ENCODE measurements at places on chromosomes 4 and X.

GRCh38 chr4:38004887-38005286 lies 44.7 kb downstream of the PTTG2 start:
- DNase-seq, result no peak

- DNase-seq, result no peak
Measured at GRCh38 chrX:34343001-34343400, 210.9 kb upstream of the FAM47A start.

DNA sequence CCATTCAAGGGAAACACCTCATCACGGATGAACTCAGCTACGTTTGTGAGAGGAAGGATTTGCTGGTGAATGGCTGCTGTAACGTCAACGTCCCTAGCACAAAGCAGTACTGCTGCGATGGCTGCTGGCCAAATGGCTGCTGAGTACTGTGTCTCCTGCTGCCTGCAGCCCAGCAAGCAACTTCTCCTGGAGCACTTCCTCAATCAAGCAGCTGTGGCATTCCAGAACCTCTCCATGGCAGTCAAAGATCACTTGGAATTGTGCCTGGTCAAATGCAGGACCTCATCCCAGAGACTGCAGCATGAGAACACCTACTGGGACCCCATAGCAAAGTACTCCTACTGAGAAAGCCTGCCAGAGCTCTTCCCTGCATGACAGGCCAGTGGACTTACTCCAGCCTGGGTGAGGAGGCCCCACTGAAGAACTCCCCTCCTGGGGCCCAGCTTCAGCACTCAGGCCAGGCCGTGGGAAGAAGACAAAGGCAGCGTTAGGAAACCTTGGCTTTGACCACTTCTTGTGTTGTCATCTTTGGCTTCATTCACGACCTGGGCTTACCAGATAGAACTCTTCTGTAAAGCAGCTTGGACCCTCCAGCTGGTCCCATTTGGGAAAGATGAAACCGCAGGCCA lies 244.3 kb downstream of the RBMX2 start:
- no peak for DNase-seq

GRCh38 chr4:66885501-66886165 lies 659.7 kb downstream of the CENPC start:
- DNase-seq, result no peak

DNA sequence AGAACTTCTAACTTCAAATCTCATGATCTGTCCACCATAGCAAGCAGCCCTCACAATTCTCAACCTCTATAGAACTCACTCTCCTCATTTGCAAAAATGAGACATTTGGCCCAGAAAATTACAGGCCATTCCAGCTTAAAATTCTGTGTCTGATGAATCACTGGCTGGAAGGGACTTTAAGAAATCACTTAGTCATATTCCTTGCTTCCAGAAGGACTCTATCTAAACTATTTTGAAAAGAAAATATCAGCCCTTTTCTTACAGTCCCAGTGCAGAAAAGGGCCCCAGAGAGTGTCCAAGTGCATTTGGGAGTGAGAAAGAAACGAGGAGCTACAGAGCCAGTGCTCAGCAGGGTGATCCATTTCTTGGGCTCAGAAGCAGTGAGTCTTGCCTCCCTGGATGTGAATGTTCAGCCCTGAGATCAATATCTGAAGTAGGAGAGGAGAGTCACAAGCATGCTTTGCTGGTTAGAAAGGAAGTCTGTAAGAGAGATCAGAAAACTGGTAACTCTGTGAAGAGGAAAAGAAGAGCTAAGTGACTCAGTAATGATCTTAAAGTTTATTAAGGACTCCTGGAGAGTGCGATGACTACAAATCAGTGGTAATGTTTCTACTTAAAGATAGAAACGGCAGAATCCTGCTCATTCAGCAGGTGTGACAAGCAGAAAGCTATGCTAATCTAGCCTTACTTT lies 139.8 kb downstream of the PALLD start:
- DNase-seq, result no peak

DNA sequence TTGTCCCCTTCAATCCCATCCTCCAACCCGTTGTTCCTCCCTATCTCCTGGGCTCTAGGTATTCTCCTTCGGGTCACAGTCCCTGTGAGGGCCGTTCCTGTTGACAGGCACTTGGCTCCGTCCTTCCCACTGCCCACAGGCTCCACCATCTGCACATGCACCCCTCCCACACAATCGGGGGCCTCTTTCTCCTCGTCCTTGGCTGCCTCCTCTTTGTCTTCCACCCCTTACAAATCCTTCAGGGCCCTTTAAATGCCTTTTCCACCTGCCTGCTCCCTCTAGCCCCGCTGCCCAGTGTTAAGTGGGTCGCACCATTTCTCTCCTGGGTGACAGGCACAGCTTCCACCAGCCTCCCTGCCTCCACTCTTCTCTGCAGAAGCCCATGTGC lies 2.7 kb upstream of the AVPR2 start:
- DNase-seq, result no peak

DNA sequence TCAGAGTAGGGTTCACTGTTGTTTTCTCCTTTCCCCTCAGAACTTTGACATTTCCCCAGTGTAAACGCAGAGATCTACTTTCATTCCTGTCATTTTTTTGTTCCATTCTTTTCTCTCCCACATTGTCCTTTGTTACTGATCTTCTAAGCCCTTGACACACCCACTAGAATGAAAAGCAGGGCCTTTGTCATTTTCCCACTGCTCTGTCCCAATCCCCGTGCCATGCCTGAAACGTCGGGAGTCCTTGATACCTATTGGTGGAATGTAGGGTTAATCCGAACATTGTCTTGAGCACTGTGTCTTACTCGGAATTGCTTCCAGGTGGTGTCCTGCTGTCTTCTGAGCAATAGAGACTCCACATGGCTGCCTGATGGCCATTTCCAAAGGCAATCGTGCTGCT lies 887.1 kb upstream of the FRG1 start:
- DNase-seq, result no peak

DNA sequence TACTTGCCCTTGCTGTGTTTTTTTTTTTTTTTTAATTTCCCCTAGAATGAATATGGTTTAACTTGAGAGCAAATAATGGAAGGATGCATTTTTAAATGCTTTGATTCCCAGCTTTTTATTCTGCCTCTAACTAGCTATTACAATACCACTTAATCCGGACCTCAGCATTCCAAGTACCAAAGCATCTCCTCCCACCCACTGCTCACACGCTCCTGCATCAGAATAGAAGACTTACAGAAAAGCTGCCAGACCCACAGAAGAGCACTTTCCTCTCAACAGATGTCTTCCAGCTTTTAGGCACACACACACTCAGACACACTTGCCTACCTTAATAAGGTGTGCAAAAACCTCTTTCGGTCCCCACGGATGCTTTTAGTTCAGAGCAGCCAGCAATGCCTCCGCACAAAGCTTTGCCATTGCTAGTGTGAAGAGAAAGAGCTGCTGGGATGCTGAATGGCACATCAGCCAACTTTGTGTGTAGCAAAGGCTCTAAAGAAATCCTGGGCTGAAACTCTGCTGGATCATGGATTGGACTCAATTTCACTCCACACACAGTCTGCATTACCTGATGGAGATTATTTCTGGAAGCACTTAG lies 1056.2 kb downstream of the DMD start:
- DNase-seq, result no peak

DNA sequence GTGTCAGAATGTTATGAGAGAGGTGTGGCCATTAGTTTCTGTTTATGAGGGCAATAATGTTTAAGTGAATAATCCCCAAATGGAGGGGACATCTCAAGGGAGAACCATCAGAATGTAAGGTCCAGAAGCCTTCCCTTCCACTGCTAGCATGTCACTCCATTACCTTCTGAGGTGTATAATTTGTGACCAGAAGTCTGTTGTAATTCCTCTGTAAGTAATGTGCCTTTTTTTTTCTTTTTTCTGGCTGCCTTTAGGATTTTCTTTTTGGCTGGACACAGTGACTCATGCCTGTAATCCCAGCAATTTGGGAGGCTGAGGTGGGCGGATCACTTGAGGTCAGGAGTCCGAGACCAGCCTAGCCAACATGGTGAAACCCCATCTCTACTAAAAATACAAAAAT lies 10.8 kb upstream of the COPS4 start:
- no peak for DNase-seq

DNA sequence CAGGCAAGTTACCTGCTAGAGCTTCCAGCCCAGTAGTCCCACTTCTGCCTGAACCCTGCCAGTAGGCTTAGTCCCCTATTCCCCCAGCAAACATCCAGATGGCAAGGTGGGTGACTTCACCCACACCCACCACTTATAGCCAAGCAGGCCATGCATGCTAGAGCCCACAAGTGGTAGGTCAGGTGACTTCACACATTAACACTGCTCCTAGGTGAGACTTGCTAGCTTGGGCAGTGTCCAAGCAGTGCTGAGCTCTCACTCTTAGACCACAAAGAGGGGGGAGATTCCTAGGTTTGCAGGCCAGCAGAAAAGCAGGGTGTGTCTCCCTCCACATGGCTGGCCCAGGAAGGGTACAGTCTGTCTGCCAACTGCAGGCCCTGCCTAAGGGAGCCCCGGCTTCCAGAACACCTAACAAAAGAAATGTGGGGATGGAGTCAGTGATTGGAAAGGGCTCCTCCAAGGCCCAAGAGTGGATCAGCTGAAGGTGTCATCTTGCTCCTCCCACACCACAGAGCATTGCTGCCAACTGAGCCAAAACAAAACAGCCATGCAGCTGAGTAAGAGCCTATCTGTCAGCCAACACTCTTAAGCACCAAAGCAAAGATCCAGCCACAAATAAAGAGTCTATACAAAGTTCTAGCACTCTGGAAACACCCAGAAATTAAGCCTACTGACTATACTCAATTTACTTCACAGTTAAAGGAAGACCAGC lies 158.1 kb upstream of the USP38 start:
- DNase-seq, result no peak

DNA sequence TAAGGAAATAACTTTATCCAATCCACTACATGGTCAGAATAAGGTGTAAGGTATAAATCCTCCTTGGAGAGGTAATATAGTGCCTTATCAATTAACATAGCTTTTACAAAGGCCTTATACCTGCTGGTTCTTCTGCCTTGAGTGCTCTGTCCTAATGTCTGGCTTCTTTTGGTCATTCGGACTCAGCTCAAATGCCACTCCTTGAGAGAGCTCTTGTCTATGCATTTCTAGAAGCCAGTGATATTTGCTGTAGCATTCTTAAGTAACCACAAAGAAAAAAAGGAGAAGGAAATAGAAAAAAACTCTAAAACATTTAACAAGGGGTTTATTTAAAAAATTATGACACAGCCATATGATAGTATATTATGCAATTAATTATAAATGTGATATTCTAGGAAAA lies 444.8 kb upstream of the SLIT2 start:
- no peak for DNase-seq

DNA sequence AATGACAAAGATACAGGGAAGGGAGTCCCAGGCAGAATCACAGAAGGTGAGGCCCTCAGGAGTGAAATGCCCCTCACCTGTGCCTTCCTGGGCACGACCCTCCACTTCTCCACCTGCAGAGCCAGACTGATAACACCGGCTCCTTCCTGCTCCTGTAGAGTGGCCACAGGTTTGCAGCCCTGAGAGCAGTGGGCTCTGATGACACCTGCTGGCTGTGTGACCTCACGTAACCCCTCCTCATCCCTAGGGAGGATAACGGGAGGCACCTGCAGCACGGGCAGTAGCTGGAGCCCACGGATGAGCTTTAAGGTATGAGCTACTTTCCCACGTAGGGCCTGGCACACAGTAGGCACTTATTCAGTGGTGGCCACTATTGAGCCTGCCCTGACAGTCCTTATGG lies 25.5 kb upstream of the MAN2B2 start:
- DNase-seq, result no peak

DNA sequence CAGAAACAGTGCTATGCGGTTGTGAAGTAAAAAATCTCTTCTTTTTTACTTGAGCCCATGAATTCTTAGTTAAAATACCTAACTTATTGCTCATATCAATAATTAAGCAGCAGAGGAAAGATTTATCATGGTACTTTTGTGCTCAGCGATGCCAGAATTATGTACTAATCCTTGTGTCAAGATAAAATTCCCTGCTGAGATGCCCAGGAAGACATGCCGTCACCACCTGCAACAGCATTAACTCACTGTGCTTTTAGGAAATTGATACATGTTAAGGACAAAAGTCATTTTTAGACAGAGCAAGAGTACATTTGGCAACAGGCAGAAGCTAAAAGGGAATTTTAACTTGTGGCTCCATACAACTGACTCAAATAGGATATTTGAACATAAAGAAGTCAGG lies 138.9 kb downstream of the NPNT start:
- DNase-seq, result no peak

- DNase-seq, result no peak
Measured at GRCh38 chrX:24542756-24543155, 77.7 kb downstream of the PDK3 start.

- no peak for DNase-seq
Measured at GRCh38 chr4:82559735-82560120, 2.1 kb downstream of the TMEM150C start.

DNA sequence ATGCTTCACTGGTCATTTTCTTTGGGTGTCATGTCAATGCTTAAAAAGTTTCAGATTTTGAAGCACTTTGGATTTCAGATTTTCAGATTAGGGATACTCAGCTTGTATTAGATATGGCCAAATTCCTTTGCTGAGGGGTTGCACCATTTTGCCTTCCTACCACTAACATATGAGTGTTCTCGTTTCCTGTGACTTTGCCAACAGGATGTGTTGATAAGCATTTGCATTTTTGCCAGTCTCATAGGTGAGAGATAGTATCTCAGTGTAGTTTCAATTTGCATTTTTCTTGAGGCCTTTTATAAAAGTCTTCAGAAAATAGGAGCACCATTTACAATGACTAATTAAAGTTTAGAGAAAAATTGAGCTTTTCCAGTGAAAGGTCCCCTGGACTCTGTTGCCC lies 71.6 kb upstream of the CLCN4 start:
- no peak for DNase-seq

GRCh38 chrX:2967998-2968909 lies 38.1 kb upstream of the ARSH start:
- DNase-seq, result no peak

- DNase-seq, result no peak
Measured at GRCh38 chrX:3582451-3582850, 131.0 kb downstream of the PRKX start.

GRCh38 chrX:77493677-77494553 lies 46.7 kb downstream of the FGF16 start:
- no peak for DNase-seq

DNA sequence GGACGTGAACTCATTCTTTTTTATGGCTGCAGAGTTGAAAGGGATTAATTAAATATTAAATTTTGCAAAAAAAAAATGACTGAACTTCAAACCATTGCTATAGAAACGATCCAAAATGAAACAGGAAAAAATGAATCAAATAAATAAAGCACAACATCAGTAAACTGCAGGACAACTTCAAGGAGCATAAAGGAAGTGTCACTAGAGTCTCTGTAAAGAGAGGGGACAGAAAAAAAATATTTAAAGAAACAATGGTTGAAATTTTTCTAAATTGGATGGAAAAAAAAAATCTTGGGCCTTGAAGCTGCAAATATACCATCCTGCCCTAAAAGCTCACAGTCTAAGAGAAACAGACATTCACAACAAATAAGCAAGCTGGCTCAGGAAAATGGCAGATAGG lies 339.3 kb upstream of the INTU start:
- DNase-seq, result no peak

- no peak for DNase-seq
Measured at GRCh38 chr4:126735294-126736132, 897.2 kb upstream of the INTU start.

DNA sequence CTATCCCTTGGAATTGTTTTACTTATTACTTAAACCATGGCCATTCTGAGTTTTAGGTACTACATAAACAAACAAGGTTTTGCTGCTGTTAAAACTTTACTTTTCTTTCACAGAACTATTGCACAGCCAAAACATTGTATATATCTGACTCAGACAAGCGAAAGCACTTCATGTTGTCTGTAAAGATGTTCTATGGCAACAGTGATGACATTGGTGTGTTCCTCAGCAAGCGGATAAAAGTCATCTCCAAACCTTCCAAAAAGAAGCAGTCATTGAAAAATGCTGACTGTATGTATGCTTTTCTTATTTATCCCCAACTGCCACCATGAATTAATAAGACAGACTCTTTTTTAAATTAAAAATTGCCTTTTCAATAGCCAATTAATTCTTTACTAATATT lies 69.8 kb downstream of the CCKAR start:
- no peak for DNase-seq

All from activated CD4-positive, CD25-positive, alpha-beta regulatory T cell (primary cell).